ENCODE measurements at places on chromosomes 3 and 15. TPM values are rescaled to one million over a fixed set of nuclear protein-coding genes. Genes with fewer than 3 reads are reported as not detected.

Gene EPHB1
- total RNA-seq = 0.73 TPM

Gene EAF2
- total RNA-seq = 4.9 TPM

Gene WDR72
- 3.7 TPM for total RNA-seq

Gene BCL2A1
- not detected for total RNA-seq

Gene CCDC54
- not detected for total RNA-seq

Gene LARP6
- total RNA-seq = 30.8 TPM

Gene COL6A5
- not detected for total RNA-seq

Gene IMPG2
- 0.50 TPM for total RNA-seq

Gene CCR3
- 0.17 TPM for total RNA-seq

Gene FHIT
- 8.0 TPM for total RNA-seq

Gene CSNK1G1
- 26.7 TPM for total RNA-seq

Gene DNASE1L3
- not detected for total RNA-seq

Gene ACP3
- total RNA-seq = 3.8 TPM

Gene RETNLB
- total RNA-seq = not detected

Gene CCDC39
- not detected for total RNA-seq

Gene LINGO1
- total RNA-seq = not detected

Gene UTS2B
- total RNA-seq = 1.5 TPM

Gene PLSCR2
- 2.9 TPM for total RNA-seq

Gene SMAD3
- total RNA-seq = 121 TPM

Gene ZKSCAN7
- total RNA-seq = 0.39 TPM

Gene SLC12A1
- not detected for total RNA-seq

Gene KLF15
- total RNA-seq = 8.2 TPM

Gene LRRC2
- not detected for total RNA-seq

Gene PIGBOS1
- total RNA-seq = 16.6 TPM

Gene A4GNT
- not detected for total RNA-seq

Gene ZBTB11
- total RNA-seq = 34.8 TPM

Gene TM6SF1
- not detected for total RNA-seq

Gene GOLGA6L7
- total RNA-seq = not detected

Gene SEMA7A
- 67.6 TPM for total RNA-seq

Gene MYL3
- not detected for total RNA-seq

Gene ZNF502
- 1.8 TPM for total RNA-seq

Gene EFCC1
- not detected for total RNA-seq

Gene CYFIP1
- total RNA-seq = 60.1 TPM

Gene FLNB
- total RNA-seq = 147 TPM

Gene SLC6A1
- total RNA-seq = not detected

Gene WDR5B
- total RNA-seq = 7.2 TPM

Gene PLEKHO2
- total RNA-seq = 2.4 TPM

Gene GPR27
- total RNA-seq = 1.0 TPM

Gene SLC27A2
- 14.0 TPM for total RNA-seq

Gene CDCP1
- 66.9 TPM for total RNA-seq
